ENCODE measurements at places on chromosomes 3 and 15.

DNA sequence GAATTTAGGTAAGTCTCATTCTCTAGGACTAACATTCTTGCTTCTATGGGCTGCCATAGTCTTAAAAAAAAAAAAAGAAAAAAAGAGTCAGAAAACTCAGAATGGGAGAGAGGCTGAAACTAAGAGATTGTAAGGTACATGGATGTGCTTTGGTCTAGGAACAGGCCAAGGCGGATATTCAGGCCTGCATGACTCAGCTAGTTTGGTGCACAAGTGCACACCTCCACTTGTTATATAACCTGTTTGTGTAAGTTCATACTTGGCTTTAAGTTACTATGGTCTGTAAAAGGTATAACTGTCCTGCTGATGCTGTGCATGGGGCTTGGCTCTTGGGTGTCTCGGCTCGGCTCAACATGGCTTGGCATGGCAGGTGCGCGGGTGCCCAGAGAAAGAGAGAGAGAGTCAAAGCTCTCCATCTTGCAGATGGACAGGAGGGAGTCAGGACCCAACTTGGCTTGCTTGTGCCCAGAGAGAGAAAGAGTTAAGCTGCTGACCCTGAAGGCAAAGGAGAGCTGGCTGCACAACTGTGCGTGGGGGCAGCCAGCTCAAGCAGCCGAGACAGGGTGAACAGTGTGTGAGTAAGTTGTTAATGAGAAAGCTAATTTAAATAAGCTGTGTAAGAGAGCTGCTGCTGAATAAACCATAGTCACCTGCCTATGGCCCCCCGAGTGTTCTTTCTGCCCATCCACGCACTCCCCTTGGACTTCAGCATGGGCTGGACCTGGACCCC, 31.4 kb upstream of the CHRNB4 start:
- no peak for DNase-seq

GRCh38 chr3:71713041-71713440, 12.2 kb downstream of the EIF4E3 start:
- no peak for DNase-seq

DNA sequence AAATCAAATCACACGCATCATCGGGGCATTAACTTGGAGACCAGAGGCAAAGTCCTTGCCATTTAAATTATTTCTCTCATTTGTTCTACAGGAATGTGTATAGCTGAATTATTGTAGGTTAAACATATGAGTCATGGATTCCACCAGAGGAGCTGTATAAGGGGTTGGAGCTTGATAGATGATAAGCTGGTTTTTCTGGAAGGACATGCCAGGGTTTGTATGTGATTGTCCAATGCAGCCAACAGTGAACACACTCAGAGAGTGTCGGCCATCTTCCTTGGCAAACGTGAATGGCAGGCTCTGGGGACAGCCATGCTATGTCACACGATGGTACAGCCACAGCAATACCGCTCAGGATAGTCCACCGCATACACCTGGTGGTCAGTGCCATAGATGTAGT, 25.1 kb downstream of the SSUH2 start:
- no peak for DNase-seq

DNA sequence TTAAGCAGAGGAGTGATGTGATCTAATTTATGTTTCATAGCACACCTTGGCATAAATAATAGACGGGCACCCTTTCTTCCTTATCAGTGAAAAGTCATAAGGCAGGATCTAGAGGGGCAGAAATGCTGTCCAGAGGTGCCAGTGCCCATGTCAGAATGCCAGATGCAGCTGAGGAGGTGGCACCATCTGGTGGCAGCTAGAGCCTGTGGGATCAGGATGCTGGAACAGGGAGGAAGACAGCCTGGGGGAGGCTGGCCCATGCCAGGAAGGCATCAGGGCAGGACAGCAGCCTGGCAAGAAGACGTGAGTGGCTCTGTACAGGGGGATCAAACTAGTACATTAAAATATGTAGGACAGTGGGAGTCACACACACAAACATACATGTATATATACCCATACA, 16.5 kb downstream of the MYH15 start:
- no peak for DNase-seq

- peak; percentile 64 for DNase-seq
Measured at GRCh38 chr3:60754617-60755016, 496.6 kb downstream of the FHIT start.

GRCh38 chr3:175941352-175941751, 1082.2 kb downstream of the NAALADL2 start:
- no peak for DNase-seq
